ENCODE measurements at places on chromosomes 13 and 19.

DNA sequence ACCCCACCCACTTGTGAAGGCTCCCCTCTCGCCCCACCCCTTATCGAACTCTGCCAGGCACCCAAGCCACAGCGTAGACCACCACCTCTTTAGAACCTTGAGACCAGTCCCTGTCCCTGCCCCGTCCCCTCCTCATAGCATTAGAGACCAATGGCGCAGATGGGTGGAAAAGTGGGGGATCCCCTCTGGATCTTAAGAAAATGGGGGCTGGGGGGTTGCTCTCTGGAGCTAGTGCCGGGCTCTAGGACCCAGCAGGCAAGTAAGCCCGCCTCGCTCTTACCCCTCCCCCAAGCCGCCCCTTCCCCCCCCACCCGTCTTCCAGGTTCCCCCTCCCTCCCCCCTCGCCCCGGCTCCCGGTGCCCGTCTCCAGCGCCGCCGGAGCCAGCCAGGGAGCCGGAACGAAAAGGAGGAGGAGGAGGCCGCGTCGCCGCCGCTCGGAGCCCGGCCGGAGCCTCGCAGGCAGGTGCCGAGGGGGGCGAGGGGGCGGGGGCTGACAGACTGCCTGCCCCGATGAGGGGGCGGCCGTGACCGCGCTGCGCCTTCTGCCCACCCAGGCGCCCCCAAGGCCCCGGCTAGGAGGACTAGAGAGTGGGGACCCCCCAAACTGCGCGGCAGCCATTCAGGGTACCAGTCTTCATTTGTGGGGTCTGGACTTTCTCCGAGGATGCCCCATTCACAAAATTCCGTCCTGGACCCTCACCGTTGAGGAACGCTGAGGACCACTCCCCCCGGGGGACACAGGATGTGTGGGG, at the start of gene SPRED3:
Gene SPRED3 (plus strand): TSS at position 349 of the 752 bp plus-strand sequence. CDS start 1,606 bp downstream, outside the sequence.
- DNase-seq, result no peak

DNA sequence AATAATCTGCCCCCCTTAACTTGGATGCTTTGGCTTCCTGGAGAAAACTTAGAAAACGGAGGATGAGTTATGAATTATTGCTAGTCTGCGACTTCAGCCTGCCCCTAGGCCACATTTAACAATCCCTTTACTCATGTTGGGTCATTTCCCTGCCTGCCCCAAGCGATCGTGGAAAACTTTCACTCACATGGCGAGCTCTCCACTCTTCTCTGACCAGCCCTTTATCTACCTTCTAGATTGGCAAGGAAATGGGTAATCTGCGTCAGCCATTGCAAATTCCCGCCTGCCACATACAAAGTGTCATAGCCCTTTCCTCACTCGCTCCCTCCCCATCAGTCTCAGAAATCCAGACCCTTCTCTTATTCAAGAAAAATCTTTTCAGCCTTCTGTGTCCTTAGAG, 154.3 kb upstream of the IRS2 start:
- DNase-seq, result no peak

DNA sequence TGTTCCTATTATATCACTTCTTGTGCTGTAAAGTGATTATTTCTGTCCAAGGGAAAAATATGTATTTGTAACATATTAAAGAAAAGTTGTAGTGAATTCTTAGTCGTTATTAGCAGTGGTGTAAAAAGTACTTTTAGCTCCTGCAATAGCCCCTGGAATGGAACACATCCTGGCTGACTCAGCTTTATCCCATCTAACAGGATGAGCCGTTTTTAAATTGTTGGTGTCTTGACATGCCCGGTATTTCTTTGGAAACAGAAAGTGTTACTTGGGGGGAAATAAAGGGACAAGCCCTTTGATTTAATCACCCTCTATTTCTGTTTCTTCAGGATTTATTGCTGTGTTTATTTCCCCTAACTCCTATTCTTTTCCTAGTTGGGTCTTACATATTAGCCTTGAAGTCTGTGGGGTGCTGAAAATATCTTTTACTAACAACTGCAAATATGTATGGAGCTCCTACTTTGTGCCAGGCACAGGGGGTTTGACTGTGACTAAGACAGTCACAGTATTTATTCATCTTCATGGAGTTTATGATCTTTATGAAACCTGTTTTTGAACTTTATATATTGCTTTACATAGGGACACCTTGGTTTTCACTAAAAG, 17.9 kb downstream of the COG3 start:
- DNase-seq, result peak; percentile 7

DNA sequence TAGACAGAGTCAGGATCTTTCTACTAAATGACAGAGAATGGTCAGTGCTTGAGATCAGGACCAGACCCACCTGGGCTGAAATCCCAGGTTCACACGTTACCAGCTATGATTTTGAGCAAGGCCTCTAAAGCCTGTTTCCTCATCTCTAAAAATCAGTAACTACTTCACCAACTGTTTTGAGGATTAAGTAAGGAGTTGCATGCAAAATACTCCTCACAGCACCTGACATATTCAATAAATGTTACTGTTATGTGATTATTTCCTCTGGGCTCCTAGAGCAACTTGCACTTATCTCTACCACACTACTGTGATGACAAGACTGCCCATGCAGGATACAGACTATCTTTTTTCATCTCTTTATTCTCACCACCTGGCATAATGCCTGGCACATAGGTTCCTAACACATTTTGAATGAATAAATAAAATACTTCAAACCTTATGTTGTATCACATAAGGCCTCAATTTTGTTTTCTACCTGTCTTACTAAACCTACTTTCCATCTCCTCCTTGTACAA, 1.8 kb downstream of the KATNAL1 start:
- no peak for DNase-seq

DNA sequence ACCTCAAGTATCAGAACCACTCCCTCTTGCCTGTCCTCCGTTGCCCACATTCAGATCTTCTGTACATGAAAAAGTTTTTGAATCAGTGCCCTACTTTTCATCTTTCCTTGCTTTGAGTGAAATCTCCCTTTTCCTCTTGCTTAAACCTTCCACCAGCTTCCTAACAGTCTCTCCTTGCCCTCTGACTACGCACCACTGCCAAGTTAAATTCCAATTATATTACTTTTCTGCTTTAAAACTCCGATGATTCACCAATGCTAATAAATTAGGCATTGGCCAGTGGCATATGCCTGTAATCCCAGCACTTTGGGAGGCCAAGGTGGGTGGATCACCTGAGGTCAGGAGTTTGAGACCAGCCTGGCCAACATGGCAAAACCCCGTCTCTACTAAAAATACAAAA, 30.7 kb upstream of the RFXAP start:
- DNase-seq, result peak; percentile 81

- no peak for DNase-seq
Observed at GRCh38 chr13:102793611-102794355, 5.0 kb downstream of the POGLUT2 start.

- no peak for DNase-seq
Observed at GRCh38 chr19:40682431-40682964, 8.0 kb downstream of the NUMBL start.

- DNase-seq, result no peak
Observed at GRCh38 chr13:24215126-24215525, 54.6 kb downstream of the SPATA13 start.

GRCh38 chr13:33224686-33225085, 60.9 kb downstream of the STARD13 start:
- no peak for DNase-seq

- DNase-seq, result peak; percentile 83
Observed at GRCh38 chr19:31140717-31141116, 208.5 kb downstream of the TSHZ3 start.

- DNase-seq, result no peak
Observed at GRCh38 chr19:19719798-19720197, 13.1 kb downstream of the ZNF14 start.

GRCh38 chr13:61144834-61145593, 270.6 kb downstream of the PCDH20 start:
- DNase-seq, result no peak

GRCh38 chr13:72599178-72599743, 128.2 kb downstream of the MZT1 start:
- no peak for DNase-seq

GRCh38 chr13:26558987-26559386, 1.5 kb downstream of the WASF3 start:
- DNase-seq, result no peak

GRCh38 chr13:93496985-93497673, 270.5 kb downstream of the GPC6 start:
- DNase-seq, result no peak

DNA sequence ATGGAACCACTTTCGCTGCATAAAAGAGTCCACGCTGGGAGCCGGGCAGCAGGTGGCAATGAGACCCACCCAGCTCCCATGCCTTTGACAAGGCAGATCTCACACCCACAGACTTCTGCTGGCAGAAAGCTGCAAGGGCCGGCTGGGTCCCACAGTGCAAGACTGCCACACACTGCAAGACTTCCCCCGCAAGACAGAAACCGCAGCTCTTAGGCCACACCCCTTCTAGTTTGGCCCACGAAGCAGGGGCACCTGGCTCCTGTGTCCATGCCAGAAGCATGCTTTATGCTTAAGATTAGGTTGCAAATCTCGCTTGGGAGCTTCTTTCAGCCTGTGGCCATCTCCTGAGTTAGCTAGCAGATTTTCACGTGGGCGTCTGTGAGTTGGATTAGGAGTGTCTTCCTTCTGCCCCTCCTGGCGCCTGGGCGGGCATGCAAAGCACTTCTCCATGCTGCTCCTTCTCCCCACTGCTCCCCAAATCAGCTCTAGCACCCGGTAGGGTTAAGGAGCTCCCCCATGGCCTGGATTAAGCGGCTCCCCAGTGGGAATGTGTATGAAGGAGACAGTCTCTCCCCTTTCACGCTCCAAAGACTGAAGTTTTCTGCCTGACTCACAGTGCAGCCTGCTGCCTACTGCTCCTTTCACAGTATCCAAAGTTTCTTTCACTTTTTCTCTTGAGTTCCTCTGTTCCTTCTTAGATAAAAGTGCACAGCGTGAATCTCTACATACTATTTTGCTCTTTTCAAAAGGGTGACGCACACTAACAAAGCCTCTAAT, 17.7 kb downstream of the GPC6 start:
- DNase-seq, result peak; percentile 68

Data from RCC 7860 (cell line).